ENCODE measurements at places on chromosomes 7 and 10.
A peak's percentile ranks its signal among the peaks of the same experiment; 100 is the strongest.

DNA sequence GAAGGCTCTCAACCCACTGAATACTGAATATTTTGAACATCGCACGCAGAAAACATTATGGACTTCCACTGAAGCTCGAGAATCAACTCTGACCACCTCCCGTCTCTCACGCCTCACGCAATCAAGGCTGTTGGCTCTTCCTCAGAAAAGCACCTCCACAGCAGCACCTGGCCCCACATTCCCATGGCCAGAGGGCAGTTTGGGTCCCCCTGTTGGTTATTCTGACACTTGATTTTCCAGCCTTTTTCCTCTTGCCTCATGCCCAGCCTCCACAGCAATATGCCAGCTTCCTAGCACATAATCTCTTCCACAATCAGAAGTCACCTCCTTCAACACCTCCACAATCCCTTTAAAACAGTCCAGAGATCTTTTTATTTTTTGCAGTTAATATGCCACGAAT lies 55.9 kb downstream of the SVOPL start:
- no peak for DNase-seq

DNA sequence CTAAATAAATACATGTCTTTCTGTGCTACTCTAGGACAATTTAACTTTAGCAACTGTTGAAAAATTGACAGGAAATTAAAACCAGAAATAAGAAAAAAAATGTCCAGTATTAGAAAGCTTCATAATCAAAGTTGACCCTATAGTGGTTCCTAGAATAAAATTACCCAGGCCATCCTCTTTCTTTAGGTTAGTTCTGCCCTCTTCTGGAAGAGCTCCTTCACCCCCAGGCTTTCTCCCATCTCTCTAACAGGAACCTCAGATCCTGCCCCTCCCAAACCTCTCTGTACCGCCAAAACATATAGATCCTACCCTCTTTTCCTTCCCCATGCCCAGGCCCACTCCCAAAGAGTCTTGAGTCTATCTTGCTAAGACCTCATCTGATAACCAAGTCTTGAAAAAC lies 159.4 kb upstream of the CDK1 start:
- no peak for DNase-seq

DNA sequence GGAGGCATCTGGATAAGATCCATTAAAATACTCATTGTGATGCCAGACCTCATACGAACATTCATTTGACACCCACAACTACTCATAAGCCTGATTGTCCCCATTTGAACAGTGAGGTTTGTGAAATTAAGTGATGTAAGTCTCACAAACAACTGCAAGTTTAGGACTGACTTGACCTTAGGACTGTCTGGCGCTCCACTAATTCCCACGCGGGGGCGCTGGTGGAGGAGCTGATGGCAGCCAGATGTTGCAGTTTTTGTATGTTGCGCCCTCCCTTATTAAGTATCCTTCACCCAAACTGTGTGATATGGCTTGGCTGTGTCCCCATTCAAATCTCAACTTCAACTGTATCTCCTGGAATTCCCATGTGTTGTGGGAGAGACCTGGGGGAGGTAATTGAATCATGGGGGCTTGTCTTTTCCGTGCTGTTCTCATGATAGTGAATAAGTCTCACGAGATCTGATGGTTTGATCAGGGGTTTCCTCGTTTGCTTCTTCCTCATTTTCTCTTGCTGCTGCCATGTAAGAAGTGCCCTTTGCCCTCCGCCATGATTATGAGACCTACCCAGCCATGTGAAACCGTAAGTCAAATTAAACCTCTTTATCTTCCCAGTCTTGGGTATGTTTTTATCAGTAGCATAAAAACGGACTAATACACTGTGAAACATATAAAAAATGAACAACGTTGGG lies 20.3 kb upstream of the TIAL1 start:
- no peak for DNase-seq

- DNase-seq = no peak
Observed at GRCh38 chr7:140639366-140640053, 1.1 kb downstream of the DENND2A start.

GRCh38 chr7:85829817-85830432 lies 643.1 kb upstream of the SEMA3D start:
- no peak for DNase-seq

DNA sequence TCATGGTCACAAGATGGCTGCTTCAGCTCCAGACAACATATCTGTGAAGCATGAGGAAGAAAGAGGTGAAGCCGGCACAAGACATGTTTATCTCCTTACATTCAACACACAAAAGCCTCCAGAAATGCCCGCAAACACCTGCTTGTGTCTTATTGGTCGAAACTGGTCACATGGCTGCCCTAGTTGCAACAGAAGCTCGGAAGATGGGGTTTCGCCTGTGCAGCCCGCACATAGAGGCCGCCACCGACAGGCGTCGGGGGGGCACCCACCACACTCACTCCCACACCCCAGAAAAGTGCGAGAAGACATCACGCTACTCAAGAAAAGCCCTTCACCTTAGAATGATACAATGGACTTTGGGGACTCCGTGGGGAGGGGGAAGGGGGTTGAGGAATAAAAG lies 63.0 kb upstream of the MGMT start:
- no peak for DNase-seq

DNA sequence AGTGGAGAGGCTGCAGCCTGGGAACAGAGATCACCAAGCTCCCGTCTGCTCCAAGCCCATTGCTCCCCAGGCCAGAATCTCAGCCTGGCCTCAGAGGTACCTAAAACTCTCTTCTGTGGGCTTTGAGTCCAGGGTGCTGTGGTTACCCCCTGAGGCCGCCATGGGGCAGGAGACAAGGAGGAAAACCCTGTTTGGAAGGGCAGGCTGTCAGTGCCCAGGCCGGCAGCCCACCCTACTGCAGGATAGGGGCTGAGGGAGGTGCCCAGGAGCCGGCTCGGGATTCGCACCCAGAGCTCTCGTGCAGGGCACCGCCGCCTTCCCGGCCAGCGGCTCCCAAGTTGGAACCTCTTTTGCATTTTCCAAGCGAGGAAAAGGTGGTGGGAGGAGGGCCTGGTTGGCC lies 24.5 kb downstream of the UNCX start:
- no peak for DNase-seq

DNA sequence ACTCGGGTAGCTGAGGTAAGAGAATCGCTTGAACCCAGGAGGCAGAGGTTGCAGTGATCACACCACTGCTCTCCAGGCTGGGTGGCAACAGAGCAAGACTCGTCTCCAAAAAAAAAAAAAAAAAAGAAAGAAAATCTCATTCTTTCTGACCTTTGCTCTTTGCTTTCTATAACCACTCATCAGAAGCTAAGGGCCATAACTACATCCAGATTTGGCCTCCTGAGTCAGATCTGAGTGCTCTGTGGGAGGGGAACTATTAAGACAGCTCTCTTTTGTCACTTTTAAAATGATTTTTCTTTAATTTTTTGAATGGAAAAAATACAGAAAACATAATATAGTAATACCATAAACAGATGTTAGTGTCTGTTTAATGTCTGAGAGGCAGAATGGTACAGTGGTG lies 210.1 kb downstream of the KIAA1217 start:
- DNase-seq = no peak

GRCh38 chr7:116138202-116138801 lies 72.0 kb upstream of the TES start:
- peak; percentile 25 for DNase-seq

GRCh38 chr10:88493691-88494483 lies 89.2 kb downstream of the RNLS start:
- DNase-seq = no peak

- no peak for DNase-seq
Observed at GRCh38 chr10:95261926-95262325, 28.9 kb downstream of the PDLIM1 start.

DNA sequence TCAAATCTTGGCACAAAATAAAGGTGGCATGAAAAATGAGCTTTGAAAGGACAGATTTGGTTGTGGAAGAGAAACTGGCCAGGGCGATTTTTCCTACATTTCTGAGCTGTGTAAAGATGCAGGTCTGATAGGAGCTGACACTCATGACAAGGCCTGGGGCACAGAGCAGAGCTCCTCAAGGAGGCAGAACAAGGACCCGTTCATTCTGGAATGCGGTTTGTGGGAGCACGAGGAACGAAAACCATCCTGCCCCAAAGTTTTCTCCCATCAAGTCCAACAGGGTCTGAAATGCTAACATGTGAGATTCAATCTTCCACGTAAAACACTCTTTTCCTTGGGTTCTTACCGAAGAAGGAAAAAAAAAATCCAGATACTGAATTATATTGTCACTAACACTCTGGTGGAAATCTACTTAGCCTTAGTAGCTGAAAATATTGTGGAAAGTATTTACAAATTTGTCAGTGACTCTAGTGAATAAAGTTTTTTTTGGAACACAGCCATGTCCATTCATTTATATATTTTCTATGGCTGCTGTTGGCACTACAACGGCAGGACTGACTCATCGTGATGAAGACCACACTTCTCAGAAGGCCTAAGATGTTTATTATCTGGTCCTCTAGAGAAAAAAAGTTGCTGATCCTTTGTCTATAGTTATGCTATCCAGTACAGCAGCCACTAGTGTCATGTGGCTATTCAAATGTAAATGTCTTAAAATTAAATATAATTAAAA lies 215.7 kb downstream of the BAMBI start:
- DNase-seq = no peak

DNA sequence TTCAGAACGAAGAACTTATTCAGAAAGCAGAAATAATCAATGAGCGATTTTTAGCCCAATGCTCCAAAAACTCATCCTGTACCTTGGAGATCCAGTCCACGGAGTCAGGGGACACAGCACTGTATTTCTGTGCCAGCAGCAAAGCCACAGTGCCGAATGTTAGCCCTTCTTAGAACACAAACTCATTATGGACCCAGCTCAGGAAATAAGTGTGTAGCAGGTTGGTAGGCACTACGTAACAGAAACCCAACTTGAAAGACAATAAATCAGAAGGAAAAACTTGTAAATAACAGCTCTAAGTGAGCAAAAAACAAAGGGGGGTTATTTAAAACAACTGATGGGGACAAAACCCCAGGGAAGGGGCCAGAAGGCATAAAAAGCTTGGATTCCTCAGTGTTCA lies 112.0 kb upstream of the PRSS1 start:
- DNase-seq = no peak

GRCh38 chr10:127600479-127600878 lies 51.4 kb downstream of the NPS start:
- DNase-seq = no peak

- DNase-seq = no peak
Observed at GRCh38 chr10:93816123-93816747, 58.5 kb downstream of the LGI1 start.

DNA sequence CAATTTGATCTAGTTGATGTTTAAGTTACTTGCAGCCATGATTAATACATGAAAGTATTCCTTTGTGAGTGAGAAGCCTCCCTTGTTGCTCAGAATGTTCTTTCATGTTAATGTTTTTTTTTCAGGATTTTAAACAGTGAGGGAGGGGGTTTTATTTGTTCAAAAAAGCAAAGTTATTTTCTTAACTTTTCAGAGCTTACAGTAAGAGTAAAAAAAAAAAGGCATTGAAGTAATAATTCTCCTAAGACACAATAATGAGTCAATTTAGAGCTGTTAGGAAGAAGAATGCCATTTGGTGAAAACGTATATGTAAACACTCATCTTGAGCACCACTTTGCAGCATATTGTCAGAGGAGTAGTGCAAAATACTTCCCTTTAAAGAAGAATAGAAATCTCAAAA lies 105.8 kb downstream of the SEMA3A start:
- DNase-seq = no peak

- DNase-seq = no peak
Observed at GRCh38 chr7:3117488-3118231, 74.0 kb upstream of the CARD11 start.

- DNase-seq = no peak
Observed at GRCh38 chr7:128673571-128673970, 1.5 kb downstream of the GARIN1A start.

GRCh38 chr7:55065511-55066229 lies 46.9 kb downstream of the EGFR start:
- DNase-seq = no peak

DNA sequence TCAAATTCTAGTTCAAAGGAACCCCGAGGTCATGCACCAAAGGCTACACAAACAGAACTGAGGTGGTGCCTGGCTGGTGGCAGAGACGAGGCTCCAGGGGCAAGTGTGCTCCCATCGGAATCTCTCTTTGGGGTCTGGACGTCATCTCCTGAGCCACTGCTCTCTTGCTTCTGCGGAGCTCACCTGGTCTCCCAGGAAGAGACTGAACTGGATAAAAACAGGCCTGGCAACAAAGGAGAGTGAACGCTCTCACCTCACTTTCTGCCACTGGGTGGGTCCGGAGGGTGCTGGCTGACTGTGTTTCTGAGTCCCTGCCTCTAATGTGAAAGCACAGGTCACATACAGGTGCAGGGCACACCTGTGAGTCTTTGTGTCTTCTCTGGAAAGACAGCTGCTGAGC lies 22.4 kb downstream of the VIPR2 start:
- no peak for DNase-seq

- no peak for DNase-seq
Observed at GRCh38 chr10:24690961-24691512, 32.6 kb downstream of the ARHGAP21 start.

- peak; percentile 26 for DNase-seq
Observed at GRCh38 chr10:124626759-124627380, 117.3 kb downstream of the FAM53B start.

DNA sequence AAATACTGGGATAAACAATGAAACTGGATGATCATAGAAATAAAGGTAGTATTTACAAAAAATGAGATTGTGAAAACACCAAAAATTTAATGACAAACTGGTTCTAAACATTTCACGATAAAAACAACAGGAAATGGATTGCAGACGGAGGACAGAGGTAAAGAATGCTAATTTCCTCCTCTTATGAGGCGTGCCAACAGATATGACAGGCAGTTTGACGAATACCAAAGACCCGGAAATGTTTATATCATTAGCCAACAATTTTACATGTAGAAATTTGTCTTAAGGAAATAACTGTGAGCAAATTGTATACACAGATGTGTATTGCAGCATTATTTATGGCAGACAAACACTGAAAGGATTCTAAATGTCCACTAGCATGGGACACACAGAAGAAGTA lies 162.0 kb upstream of the MGMT start:
- DNase-seq = no peak
